T-helper 9 cell (primary cell): ENCODE measurements at places on chromosomes 1 and 21.

DNA sequence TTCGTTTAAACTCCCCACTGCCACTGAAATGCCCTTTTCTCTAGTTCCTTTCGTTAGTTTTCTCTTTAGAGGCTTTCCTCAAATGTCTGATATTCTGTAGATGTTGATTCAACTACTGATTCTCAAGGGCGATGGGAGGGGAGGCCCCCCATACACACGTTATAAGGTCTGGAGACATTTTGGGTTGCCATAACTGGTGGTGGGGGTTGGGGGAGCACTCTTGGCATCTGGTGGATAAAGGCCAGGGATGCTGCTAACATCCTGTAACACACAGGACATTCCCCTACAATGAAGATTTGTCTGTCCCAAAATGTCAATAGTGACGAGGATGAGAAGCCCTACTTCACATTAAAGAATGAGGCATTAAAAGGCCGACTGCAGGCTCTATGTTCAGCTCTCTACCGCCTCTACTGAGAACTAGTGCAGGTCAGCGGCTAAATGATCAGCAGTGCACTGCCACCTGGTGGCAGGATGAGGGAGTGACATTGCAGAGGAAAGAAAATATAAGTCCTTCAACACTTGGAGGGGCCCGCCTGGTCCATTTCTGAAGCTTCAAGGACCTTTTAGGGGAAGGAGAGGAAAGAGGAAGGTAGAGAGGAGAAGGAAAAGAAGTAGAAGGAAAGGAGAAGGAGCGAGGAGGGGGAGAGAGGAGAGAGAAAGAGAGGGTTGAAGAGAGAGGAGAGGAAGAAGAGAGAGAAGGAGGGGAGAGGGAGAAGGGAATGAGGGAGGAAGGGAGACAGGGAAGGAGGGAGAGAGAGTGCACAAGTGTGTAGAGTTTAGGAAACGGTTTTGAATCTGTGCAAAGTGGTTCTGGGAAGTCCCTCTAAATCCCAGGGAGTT, 29.4 kb downstream of the ALG14 start:
- DNase-seq, result peak; percentile 61

DNA sequence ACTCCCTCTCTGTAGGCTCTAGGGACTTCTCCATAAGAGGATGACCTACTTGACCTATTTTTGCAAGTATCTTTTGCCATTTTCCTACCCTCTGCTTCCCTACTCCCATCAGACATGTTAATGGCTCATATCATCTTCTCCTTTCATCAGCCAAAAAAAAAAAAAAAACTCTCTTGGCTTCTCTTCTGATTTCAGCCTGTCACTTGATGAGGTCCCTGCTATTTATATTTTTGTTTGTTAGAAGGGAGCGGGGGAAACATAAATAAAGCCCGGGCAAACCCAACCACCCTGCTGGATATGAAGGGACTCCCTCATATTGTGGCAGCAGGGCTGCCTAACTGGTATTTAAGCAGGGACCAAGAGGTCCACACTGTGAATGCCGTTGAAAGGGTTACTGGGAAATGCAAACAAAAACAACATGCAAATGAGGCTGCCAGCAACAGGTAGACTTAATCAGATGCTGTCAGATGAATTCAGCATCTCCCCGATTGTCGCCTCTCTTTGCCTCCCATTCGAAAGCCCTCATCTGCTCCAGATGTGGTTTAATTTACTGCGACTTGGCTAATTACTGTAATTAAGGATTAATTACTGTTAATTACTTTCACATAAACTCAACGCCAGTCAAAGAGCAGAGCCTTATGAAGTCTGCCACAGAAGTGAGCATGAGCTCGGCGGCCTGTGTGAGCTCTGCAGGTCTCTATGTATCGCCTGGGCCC, 172.3 kb downstream of the PBX1 start:
- no peak for DNase-seq

DNA sequence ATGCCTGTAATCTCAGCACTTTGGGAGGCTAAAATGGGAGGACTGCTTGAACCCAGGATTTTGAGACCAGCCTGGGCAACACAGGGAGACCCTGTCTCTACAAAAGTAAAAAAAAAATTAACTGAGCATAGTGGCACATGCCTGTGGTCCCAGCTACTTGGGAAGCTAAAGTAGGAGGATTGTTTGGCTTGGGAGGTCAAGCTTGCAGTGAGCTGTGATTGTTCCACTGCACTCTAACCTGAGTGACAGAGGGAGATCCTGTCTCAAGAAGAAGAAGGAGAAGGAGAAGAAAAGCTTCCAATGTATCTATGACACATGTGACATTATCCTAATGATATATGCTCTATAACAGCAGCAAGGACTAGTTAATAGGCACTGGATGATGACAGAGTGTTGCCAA, 20.1 kb upstream of the ARHGAP29 start:
- DNase-seq, result no peak

- DNase-seq, result no peak
These were observed 290.0 kb upstream of the RUNX1 start for GRCh38 chr21:35338881-35339632.

DNA sequence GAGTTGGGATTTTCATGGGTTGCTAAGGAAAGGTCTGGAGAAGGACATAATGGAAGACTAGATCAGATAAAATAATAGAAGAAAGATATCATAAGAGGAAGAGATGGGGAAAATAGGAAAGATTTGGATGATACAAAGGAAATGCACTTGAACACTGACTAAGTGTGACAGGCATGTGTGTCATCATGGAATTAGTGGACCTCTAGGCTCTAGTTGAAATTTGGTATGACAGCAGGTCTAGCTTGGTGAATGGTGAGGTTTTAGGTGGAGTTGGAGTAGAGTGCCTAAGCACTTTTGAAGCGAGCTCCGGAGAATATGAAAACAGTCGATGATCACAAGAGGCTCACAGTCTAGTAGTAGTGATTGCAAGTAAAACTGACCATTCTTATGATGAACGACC, 73.0 kb upstream of the PTGS2 start:
- DNase-seq, result no peak

DNA sequence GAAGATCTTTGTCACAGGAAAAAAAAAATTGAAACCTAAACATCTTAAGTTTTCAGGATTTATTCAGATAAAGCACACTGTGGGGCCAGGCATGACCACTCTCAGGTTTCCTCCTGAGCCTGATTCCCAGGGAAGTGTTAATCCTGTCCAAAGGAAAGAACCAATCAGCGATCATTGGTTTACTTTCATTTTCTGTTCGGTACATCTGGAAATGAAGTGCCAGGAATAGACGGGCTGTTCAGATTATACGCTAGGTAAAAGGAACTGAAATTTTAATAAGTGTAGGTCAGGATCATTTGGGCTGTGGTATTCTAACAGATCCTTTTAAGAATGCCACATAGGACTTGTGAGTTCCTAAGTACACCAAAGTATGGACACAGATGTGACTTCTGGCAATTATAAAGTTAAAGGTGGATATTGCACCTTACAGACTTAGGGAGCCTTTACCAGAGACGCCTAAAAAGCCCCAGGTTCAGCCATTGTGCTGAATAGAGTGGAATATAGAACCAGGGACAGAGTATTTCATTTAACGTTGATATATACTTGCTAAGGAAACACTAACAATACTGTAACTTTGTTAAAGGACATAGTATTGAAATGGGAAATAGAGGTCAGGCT, 9.3 kb upstream of the CACYBP start:
- no peak for DNase-seq

DNA sequence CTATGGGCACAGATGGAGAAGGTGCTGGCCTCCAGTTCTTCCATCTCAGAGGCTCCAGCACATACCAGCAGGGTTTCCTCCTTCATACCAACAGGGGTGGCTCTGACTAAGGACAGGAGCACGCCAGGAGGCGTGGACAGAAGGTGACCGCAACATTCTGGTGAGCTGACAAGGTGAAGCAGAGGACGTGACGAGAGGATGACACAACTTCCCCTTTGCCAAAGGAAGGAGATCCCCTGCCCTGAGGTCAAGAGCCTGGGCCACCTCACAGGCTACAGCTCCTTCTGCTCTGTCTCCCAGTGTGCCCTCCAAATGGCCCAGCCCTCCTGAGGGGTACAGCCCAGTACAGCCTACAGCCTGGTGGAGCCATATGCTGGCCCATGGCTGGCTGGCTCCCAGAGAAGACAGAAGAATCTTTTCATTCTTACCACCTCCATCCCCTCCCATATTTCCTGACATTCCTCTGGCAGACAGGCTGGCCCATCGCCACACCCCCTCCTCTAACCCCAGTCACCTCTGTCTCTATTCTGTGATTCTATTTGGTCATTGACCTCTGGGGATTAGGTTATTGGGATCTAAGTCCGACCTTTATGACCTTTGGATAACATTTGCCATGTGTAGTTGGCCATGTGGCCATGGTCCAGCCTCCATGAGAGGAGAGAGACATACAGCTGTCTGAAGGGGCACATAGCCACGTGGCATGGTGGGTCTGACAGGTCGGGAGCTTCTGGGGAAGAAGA, 5.1 kb upstream of the LAMB3 start:
- DNase-seq, result no peak

DNA sequence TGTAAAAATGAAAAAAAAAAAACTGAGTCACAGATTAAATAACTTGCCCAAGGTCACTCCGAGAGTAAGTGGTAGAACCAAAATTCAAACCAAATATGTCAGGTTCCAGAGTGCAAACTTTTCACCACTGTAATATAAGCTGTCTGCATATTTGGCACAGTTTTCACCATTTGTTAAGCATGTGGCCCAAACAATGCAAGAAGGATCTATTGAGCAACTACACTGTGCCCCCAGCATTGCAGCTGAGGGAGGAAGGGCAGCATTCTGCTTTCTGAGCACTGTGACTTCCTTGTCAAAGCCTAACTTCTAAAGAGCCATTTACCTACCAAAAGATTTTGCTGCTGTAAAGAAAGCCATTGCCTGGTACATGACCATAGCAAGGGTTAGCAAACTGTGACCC, 133.4 kb downstream of the SYT2 start:
- DNase-seq, result no peak

- DNase-seq, result no peak
These were observed 628.4 kb upstream of the TMPRSS15 start for GRCh38 chr21:19031953-19032352.

DNA sequence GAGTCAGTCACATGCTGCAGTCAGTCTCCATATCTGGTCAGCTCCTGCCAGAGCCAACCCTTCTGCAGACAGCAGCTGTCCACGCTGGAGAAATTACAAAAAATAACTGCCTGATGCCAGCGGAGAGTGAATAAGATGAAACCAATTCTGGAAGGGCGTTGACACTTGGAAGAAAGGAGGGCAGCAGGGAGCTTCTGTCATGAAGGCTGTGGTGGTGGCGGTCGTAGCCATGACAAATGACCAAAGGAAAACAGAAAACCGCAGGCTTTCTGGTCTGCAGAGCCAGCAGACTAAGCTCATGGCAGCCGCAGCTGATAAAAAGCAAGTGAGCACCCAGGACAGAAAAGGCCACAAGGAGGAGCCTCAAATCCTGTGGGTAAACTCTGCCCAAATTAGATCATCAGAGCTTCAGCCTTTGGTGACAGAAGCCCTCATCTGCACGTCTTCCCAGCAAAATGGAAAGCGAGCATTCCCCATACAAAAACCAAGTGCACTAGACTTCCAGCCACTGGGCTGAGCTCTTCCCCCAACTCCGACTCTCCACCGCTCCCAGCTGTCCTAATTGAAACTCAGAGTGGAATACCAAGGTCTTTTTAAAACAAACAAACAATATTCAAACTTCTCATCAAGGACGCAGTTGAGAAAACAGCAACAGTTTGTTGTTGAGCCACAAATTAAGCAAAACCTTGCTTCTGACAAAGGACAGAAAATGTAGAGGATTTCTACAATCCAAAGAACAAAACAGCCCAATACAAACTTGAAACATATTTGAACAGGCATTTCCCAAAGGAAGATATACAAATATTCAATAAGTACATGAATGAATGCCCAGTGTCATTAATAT, 28.7 kb downstream of the RSPH1 start:
- DNase-seq, result no peak

GRCh38 chr1:110135666-110136065, 14.6 kb upstream of the SLC6A17 start:
- DNase-seq, result no peak

DNA sequence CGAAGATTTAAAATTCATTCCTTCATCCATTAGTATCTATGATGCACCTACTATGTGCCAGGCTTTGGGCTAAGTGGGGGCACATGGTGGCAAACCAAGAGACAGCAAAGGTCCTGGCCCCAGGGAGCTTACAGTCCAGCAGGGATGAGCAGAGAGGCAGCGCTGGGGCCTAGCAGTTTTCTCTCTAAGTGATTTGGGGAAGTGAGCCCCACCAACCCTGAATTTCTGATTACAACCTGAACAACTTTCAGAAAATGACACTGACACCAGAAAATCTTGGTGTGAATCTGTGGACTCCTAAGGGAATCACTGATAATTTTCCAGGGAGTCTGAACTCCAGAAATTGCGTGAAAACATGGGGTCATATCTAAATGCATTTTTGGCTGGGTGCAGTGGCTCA, 111.5 kb downstream of the CAPN8 start:
- no peak for DNase-seq
